ENCODE measurements at places on chromosomes 11 and 22.

GRCh38 chr11:10925149-10925926 is 67.5 kb upstream of the ZBED5 start:
- DNase-seq, result no peak

DNA sequence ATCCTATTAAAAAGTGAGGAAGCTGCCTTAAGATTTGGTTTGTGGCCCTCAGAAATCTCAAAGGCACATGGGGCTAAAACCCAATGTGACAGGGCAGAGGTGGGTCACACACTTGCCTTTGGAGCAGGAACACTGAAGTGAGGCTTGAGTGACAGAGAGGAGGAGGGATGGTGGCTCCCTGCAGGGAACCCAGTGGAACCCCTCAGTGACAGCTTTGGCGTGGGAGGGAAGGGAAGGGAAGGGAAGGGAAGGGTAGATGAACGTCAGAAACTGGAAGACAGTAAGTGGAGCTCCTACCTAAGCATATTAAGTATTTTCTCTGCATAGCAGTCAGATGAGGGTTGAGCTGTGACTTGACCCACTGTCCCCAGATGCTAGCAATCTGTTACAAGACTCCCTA is 68.5 kb downstream of the TMPRSS5 start:
- DNase-seq, result no peak

- DNase-seq, result no peak
Observed at GRCh38 chr22:19517919-19518611, 6.1 kb downstream of the CLDN5 start.

GRCh38 chr22:30655532-30655931 is 12.1 kb downstream of the DUSP18 start:
- DNase-seq, result no peak

- DNase-seq, result no peak
Observed at GRCh38 chr11:99376463-99376862, 355.7 kb downstream of the CNTN5 start.

DNA sequence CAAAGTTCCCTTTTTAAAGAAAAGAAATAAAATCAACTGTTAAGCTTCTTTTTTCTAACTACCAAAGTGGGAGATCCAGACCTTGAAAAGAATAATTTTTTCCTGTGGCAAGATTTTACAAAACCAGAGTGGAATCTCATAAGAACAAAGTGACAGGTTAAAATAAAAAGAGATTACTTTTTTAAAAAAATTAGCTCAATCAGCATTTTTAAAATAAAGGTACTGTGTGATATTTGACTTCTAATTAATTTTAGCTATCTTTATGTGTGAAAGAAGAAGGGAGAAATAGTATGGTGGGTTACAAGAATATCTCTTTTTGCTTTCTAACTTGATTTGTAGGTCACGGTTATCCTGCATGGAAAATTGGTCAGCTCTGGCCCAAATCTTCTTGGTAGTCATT is 92.8 kb upstream of the ALKBH3 start:
- no peak for DNase-seq

DNA sequence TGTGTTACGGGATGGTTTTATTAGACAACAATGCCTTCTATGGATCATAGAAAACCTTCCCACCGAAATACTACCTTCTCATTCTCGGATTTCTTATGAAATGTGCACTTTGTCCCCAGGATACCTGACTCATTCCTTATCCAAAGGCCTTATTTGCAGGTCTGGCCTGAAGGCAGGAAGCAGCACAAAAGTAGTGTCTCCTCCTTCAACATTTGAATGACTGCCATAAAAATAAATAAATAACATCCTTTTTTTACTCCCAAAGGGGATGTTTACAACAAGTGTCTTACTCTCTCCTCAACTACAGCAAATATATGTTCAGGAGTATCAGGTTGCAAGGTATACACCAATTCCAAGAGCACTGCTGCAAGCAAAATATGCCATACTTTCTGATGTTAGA is 41.6 kb upstream of the PAK1 start:
- no peak for DNase-seq

GRCh38 chr11:60932605-60933356 is 8.5 kb downstream of the TMEM132A start:
- DNase-seq, result no peak

DNA sequence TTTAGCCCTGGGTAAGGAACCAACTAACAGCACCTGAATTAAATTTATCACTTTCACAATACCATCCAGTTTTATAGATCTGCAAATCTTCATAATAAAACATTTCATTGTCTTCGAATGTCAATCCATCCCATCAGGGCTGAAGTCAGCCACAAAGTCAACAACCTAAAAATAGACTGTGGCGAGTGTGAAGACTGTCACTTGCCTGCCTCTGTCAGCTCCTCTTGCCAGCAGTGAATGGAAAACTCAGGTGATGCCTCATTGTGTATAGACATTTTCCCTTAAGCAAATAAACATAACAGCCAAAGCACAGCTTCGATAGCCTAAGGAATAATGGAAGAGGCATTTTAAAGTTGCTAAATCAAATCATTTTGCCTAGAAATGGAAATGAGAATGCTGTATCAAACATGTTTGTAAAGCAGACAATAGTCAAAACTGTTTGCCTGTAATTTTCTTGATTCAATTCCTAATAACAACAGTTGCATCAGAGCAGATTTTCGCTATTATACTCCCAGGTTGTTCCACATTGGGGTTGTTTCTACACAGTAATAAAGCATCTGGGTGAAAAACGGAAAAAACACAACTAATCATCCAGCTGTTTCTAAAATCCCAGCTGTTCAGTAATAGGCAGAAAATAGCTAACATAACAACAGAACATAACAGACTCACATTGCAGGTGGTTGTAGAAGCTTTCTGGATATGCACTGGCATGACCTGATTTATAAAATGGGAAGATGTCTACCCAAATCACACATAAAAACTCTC is 15.7 kb downstream of the KCNA4 start:
- DNase-seq, result no peak

GRCh38 chr11:85348945-85349344 is 278.2 kb downstream of the DLG2 start:
- DNase-seq, result no peak

DNA sequence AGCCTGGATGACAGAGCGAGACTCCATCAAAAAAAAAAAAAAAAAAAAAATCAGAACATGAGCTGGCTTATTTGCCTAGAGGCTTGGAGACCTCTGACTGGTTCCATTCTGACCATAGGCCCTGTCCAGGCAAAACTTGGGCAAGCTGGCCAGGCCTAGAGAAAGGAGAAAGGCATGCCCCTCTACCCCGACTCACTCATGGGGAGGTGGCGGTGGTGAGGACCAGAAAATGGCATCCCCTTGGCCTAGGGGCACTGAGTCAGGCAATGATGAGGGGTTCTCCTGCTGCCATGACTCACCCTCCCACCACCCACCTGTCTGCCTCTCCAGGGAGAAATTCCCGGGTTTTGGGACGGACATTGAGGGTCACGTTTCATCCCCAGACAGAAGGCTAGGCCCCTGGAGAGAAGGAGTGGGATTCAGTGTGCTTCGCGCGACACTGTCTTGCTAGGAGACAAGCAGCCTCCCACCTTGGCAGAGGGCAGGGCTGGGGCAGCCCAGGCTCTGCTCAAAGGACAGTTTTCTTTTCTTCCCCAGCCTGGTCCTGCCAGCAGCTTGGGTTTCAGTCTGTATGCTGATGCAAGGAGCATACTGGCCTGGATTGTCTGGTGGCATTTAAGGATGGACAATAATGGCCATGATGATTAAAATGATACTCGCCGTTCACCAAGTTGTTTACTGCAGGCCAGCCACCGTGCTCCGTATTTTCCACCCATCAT is 17.2 kb downstream of the TOB2 start:
- no peak for DNase-seq

DNA sequence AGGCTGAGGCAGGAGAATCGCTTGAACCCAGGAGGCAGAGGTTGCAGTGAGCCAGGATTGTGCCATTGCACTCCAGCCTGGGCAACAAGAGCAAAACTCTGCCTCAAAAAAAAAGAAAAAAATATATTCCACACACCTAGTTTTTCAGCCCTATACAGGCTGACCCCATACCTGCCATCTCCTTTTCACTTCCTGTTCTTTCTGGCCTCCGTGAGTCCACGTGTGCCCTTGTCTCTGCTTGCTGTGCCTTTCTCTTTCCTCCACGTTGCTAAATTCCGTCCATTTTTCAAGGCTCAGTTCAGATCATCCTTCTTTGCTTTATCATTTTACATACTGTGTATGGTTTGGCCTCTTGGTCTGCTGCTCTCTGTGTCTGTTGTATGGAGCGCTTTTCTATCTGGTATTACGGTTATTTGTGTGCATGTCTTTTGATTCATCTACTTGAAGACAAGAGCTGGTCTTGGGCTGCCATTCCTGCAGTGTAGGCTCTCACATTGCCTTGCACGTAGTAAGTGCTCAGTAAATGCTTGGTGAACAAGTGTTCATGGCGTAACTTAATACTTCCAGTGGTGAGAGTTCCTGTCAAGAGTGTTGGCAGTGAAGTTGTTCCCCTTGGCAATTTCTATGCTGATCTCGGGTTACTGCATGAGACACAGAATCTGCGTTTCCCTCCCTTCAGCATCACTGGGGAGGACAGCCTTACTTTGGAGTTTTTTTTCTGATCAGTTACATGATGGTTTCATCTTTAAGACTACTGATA is 57.5 kb downstream of the PTPRJ start:
- no peak for DNase-seq

DNA sequence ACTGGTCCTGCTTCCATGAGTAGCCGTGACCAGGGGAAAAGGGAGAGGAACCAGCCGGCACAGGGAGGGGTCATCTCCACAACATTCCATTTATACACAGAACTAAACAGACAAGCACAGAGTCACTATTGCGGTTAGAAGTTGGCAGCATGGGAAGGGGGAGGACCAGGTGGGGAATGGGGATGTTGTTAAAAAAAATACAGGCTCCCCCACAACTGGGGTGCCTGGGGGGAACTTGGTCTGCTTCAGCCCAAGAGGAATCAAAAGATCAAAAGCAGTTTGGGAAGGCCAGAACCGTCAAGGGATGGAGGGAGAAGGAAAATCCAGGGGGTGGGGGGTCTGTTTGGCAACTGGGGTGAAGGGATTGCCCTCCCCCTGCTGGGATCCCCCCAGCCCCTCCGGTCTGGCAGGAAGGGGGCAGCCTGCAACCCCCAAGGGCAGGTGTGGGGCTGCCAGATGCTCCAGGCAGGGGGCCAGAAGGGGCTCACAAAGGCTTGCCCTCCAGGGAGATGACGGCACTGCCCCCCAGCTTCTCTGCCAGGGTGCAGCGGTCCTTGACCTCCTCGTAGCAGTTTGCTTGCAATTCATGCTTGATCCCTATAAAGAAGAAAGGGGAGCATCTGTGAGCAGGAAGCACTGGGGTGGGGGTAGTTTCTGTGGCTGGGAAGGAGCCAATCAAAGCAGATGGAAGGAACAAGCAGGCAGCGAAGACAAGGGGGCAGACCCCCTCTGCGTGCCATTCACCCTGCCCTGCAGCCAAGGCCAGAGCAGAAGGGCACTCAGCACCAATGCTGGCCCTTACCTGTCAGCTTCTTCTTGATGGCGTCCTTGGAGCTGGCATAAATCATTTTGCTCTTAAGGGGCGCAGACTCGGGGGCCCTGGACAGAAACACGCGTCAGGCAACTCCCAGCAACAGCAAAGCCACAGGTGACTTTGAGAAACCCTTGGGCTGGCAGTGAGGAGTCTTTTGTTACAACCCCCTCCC is 2.8 kb downstream of the CFL1 start:
- peak; percentile 4 for DNase-seq

- no peak for DNase-seq
Observed at GRCh38 chr11:47189100-47189834, 3.0 kb upstream of the PACSIN3 start.
